ENCODE measurements at places on chromosomes 2 and 18.
A peak's percentile ranks its signal among the peaks of the same experiment; 100 is the strongest.

DNA sequence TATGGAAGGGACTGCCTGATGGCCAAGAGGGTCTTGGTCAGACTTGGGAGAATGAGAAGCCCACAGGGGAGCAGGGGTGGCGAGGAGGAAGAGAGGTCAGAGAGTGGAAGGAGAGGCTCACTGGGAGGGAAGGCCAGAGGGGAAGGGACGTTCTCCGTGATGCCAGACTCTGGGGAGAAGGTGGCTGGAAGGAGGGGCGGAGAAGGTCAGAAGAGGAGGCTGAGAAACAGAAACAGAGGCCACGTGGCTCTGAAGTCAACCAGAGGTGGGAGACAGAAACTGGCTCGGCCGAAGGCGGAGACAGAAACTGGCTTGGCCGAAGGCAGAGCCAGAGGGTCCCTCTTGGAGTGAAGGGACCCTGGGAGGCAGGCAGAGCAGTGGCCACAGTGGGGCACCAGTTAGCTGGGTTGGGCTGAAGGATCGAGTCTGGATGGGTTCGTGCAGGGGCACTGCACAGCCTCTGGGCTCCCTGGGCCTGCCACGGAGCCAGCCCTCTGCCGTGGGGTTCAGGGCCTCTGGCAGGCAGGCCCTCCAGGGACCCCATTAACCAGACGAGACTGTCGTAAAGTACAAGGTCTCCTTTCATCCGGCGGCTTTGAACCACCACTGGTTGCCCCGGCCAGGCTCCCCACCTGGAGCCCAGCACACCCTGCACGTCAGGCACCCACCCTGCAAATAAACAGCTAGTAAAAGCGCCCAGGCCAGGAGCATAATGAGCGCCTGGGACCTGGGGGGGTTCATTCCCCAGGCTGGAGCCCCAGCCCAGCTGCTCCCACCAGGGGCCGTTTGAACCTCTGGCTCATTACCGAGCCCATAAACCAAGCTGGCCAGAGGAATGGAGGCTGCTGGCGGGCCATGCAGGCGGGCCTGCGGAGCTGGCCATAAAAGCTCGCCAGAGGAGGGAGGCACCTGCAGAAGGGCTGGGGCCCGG is 218.8 kb downstream of the DYSF start:
- DNase-seq: no peak

DNA sequence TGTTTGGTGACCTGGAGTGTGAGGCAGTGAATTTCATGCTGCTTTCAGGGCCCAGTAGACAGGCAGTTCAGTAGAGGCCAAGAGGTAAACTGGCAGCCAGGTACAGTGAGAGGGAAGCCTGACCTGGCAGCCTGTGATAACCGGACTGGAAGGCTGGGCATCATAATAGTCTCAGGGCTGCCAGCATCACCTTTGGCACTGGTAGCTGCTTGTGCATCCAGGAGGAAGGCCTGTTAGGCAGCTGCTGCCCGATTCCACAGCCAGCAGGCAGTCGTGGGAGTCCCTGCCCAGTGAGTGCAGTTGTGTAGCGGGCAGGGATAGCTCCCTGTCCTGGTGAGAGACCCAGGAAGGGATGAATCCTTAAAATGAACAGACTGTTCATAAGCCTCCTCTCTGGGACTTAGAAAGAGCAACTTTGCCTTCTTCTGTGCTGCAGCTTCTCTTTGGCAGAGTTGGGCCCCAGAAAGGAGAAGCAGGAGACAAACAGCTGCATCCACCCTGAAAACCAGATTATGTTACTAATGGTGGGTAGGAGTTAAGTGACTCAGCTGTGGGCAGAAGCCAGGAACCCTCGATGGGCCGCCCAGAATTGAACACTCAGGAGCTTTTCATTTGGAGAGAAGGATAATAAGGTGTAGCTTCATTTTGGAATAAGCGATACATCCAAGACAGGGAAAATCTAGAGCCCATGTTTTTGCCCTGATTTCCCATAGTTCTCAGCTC is 8.1 kb upstream of the GPBAR1 start:
- DNase-seq: no peak

DNA sequence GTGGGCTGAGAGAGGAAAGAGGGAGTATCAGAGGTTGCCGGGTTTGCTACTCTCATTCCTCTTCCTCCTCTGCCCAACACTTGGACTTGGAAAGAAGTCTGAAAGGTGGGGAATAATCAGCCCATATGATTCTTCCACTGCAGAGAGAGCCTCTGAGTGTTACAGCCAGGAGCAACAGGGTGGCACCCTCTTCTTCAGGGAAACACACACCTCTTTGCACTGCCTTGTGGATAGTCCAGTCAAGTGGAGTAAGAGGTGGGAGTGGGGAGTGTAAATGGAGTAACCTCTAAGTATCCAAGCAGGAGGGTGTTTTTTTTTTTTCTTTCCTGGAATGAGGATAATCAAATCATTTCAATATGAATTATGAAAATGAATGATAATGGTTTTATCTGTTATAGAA is 9.0 kb upstream of the SERPINB8 start:
- no peak for DNase-seq

- no peak for DNase-seq
These were observed 223.5 kb downstream of the AGPS start for GRCh38 chr2:177616066-177616465.

GRCh38 chr18:70025580-70025979 is 77.9 kb upstream of the CD226 start:
- no peak for DNase-seq

- peak; percentile 44 for DNase-seq
These were observed 795 bp downstream of the ANKRD39 start for GRCh38 chr2:96856776-96857666.

GRCh38 chr18:61579581-61579980 is 246.4 kb downstream of the CDH20 start:
- no peak for DNase-seq

GRCh38 chr2:70936979-70937811 is 1.5 kb downstream of the ATP6V1B1 start:
- no peak for DNase-seq

GRCh38 chr2:152454960-152455359 is 120.0 kb downstream of the FMNL2 start:
- DNase-seq: no peak

- no peak for DNase-seq
These were observed 5.2 kb upstream of the DLX2 start for GRCh38 chr2:172107690-172108586.

- DNase-seq: no peak
These were observed 135.5 kb upstream of the CREB1 start for GRCh38 chr2:207394203-207394781.

DNA sequence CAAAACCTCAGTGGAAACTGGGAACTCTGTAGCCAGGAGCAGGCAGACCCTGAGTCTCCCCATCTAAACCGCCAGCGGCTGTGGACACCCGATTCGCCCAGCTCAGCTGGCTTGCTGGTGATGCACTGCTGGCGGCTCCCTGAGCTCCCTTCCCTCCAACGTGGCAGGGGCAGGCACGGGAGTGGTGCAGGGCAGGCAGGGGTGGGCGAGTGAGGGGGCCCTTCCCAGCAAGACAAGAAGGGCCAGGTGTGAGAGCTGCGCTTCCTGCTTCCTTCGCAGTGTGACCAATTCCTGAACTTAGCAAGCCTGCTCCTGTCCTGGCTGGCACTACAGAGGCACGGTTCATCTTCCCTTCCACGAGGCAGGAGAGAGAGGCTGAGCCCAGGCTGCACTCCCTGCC is 12.3 kb upstream of the SEMA4C start:
- no peak for DNase-seq

GRCh38 chr2:119950966-119951365 is 61.9 kb upstream of the EPB41L5 start:
- DNase-seq: no peak

- DNase-seq: no peak
These were observed 1.9 kb downstream of the PRSS56 start for GRCh38 chr2:232521959-232522622.

- no peak for DNase-seq
These were observed 80.9 kb upstream of the BCL2L11 start for GRCh38 chr2:111039628-111040383.

GRCh38 chr18:6161549-6161948 is 253.2 kb downstream of the L3MBTL4 start:
- DNase-seq: no peak

- no peak for DNase-seq
These were observed 63.3 kb upstream of the NEDD4L start for GRCh38 chr18:57980573-57981307.

DNA sequence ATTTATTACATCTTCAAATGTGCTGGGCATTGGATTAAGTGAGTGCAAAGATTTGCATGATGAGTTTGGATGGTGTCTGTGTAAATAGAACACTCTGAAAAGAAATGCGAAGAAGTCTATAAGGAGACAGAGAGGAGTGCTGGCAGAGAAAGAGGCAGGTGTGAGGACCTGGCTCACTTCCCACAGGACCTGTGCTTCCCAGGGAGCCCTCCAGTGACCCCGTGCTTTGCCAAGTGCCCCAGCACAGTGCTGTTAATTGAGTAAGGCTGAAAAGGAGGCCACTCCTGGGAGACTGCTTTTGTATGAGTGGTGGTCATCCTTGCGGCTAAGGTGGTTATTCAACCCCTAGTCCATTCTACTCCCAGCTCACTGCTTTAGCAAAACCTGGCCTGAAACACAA is 230.8 kb downstream of the OSR1 start:
- DNase-seq: no peak

GRCh38 chr2:195675783-195676427 is 18.9 kb downstream of the SLC39A10 start:
- DNase-seq: no peak

GRCh38 chr2:240921995-240922244 is 15.8 kb downstream of the CROCC2 start:
- DNase-seq: no peak

- no peak for DNase-seq
These were observed 28.0 kb downstream of the AGAP1 start for GRCh38 chr2:235521844-235522243.

DNA sequence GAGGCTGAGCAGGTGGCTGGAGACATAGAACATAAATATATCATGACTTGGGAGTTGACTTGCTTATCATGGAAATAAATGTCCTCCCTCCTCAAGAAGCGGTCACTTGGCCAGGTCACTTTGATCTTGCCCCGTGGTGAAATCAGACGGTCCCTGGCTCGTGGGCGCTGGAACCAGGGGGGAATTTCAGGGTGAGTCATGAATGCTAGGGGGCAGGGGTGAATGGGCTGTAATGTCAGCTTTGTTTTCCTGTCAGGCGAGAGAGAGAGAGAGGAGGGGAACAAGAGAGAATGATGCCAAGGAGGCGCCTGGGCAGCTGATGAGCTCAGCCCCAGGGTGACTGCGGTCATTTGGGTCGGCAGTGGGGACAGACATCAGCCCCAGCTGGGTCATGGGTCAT is 47.7 kb downstream of the RRM2 start:
- DNase-seq: no peak

DNA sequence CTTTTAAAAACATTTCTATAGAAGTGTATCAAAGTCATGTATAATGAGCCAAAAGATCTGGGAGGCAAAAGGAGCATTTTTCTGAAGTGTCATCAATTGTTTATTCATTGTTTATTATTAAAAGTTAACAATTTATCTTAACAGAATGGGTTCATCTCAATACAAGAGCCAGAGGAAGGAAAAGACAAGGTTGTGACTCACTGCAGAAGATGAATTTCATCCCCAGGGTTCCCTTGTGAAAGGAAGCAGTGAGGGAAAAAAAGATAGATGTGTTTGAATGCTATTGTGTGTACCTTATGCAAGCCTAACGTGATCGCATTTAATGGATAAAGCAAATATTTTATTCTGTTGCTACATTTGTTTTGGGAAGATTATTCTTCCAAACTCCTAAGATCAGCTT is 286.3 kb downstream of the PIEZO2 start:
- no peak for DNase-seq

DNA sequence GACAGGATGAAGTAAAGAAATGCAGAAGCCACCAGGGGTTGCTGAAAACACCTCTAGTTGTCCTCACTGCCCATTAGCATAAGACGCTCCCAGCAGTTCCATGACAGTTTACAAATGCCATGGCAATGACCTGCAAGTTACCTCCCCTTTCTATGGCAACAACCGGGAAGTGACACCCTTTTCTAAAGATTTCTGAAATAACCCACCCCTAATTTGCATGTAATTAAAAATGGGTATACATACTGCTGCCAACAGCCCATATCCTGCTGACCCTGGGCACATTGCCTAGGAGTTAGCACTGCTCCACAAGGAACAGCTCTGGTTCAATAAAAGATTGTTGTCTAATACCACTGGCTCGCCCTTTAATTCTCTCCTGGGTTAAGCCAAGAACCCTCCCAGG is 178.3 kb upstream of the LRATD1 start:
- DNase-seq: no peak

GRCh38 chr2:211692689-211693088 is 845.9 kb downstream of the ERBB4 start:
- DNase-seq: no peak

DNA sequence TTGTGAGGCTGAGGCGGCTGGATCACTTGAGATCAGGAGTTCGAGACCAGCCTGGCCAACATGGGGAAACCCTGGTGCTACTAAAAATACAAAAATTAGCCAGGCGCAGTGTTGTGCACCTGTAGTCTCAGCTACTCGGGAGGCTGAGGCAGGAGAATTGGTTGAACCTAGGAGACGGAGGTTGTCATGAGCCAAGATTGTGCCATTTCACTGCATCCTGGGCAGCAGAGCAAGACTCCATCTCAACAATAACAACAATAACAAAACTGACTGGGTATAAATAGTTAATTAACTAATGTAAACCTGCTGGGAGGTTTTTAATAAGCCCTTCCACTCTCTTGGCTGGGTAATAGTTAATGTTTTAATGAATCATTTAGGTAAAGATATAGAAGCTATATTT is 7.8 kb downstream of the SULT6B1 start:
- DNase-seq: no peak

DNA sequence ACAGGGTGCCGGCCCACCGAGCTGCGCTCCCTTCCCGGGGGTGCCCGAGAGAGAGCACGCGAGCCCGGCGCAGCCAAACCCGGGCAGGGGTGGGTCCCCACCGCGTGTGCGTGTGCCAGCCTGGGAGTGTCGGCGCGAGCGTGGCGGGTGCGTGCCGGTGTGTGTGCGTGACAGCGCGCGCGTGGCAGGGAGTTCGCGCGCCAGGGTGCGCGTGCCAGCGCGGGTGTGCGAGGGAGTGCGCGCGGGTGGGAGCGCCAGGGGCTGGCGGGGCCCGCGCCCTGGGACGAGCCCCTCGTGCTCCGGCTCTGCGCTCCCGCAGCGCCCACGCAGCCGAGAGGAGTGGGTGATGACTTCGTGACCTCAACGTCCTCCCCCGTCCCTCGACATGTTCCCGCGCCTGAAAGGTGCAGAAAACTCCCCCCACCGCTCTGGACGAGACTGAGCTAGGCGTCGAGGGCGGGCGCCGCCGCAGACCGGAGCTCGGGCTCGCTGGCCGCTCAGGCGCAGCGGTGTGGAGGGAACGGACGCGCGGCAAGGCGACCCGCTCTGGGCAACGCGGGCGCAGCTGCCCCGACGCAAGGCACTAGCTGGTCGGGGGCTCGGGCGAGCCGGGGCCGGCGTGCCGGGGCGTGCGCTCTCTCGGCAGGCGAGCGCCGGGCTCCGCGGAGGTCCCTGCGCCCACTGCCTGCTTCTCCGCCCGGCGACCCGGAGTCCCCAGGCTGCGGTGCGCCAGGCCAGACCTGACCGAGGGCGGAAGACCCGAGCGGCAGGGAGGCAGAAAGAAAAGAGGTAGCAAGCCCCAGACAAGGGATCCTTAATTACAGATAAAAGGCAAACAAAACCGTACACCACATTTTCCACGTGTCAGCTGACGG is 582.8 kb downstream of the ZEB2 start:
- DNase-seq: peak; percentile 25

Data from SK-N-DZ (cell line).